Stimulated activated CD8-positive, alpha-beta memory T cell treated with anti-CD3 and anti-CD28 coated beads, Interleukin-2, amount 100 ng/mL, for 1 hour (primary cell): ENCODE measurements at places on chromosomes 4 and X.

- no peak for DNase-seq
These were observed 69.2 kb upstream of the MTM1 start for GRCh38 chrX:150499240-150499639.

DNA sequence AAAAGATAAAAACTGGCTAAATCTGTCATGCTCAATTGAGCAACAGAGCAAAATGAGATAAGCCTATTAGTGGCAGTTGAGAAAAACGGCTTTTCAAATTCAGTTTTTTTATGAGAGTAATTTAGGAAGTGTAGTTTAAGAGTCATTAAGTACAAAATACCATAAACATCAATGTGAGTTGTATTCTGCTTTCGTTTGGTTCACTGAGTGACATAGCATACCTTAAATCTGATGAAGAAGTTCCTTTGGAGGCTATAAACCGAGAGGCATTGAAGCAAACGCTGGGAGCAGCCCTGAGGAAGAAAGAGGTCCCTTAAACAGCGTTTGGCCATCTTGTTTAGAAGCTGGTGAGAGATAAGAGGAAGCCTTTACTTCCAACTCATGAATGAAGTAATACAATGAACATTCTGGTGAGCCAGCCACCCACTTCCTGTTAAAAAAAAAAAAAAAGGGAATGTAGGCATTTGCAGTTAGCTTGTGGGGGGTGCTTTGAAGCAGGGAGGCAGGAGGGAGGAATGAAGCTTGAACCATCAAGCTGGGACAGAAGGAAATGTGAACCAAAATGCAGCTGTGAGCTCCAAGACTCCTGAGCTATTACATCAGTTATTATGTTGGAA is 132.3 kb downstream of the ZNF330 start:
- no peak for DNase-seq

DNA sequence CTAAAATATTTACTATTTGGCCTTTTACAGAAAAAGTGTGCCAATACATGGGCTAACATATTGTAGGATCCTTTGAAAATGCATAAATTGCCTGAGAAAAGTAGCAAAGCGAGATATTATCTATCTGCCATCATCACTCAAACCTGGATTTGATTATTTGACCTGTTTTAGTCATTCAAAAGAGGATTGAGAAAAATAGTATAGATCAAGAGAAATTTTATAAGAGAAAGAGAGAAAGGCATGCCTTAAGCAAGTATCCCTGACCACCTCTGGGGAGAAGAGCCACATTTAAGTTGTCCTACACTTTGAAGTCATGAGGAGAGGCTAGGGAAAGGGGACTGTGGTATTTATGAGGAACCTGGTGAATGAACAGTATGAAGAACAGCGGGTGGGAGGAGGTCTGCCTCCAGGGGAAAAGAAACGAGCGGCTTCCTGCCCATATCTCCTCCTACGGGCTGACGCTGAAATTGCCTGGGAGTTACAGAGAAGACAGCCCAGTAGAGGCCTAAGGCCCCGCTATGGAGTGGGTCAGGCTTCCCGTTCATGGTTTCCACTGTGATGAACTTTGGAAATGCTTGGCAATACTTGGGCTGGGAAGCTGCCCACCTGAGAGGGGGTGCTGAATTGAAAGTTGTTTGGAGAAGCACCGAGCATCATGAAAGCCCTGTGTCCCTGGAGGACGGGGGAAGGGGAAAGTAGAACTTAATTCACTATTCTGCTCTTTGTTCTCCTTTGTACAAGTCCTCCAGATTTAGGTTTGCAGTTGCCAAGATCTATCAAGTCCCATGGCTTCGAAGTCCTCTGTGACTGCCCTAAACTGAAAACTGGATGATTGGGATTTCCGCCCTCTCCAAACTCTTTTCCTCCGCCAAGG is 106.9 kb upstream of the ACSL4 start:
- DNase-seq = no peak

- DNase-seq = no peak
These were observed 63.6 kb downstream of the STARD8 start for GRCh38 chrX:68710870-68711576.

GRCh38 chr4:124409044-124409443 is 303.5 kb downstream of the ANKRD50 start:
- DNase-seq = no peak

- no peak for DNase-seq
These were observed 20.2 kb downstream of the EPGN start for GRCh38 chr4:74328501-74328900.

GRCh38 chr4:94758700-94759399 is 1.1 kb downstream of the BMPR1B start:
- DNase-seq = no peak

- DNase-seq = no peak
These were observed 456.8 kb upstream of the AMOT start for GRCh38 chrX:113297437-113297836.

- no peak for DNase-seq
These were observed 12.4 kb downstream of the SHROOM3 start for GRCh38 chr4:76447393-76447851.

DNA sequence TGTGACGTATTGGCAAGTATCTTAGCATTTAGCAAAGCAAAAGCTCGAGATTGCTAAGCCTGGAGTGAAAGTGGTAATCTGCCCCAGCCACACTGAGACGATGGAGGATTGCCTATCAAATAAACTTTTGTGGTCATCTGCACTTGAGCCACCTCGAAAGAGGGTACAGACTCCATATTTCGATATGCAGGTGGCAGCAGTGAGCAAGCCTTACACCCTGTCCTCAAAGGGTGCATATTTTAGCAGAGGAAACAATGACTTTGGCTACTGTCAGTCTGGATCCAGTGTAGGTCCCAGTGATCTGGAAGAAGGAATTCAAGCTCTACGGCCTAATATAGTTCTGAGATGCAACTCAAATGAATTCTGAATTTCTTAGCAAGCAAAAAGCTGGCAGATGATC is 153.9 kb downstream of the ATG4A start:
- DNase-seq = no peak

GRCh38 chr4:165826166-165826565 is 46.9 kb upstream of the TLL1 start:
- DNase-seq = no peak

GRCh38 chrX:69070949-69071650 is 94.2 kb downstream of the PJA1 start:
- no peak for DNase-seq

DNA sequence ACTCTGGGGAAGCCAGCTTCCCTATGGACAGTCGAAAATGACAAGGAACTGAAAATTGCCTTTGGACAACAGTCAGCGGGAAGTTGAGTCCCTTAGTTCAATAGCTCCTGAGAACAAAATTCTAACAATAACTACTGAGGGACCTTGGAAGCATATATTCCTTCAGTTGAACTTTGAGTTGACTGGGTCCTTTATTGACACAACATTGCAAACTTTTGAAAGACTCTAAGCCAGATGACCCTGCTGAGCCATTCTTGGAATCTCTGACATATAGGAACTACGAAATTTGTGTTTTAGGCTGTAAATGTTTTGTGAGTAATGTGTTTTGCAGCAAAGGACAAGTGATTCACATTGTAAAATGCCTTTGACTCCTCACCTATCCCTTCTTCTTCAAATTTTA is 548.8 kb upstream of the LCORL start:
- no peak for DNase-seq

GRCh38 chr4:99219479-99219878 is 433 bp upstream of the ADH6 start:
- no peak for DNase-seq

DNA sequence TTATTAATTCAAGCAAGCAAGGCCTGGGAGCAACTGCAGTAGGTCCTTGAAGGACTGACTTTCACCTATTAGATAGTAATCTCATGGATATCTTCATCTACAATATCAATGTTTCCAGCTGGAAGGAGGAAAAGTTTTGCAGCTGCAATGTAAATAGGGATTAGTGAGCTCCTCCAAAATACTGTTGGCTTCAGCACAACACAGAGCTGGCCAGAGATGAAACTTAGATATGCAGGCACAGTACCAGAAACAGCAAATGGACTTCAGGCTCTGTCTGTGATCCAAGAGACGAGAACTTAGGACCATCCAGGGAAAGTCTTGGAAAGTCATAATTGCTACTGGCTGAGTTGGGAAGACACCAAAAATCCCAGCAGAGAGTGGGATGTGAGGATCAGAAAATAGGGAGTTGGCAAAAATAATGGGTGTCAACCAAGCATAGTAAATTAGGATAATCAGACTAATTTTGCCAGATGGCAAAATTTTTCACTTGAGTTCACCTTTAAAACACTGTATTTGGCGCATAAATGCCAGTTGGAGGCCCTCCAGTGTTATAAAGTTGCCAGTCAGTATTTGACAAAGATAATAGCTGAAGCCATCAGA is 57.5 kb downstream of the PARM1 start:
- no peak for DNase-seq

- no peak for DNase-seq
These were observed 339.1 kb downstream of the ARHGAP10 start for GRCh38 chr4:148071009-148071408.
